ENCODE measurements at places on chromosomes 3 and 15.

- no peaks in the 10 kb centered on the region for H3K4me1 ChIP-seq
- peaks cover 40% of the 10 kb centered on the region for H3K36me3 ChIP-seq
- no peaks in the 10 kb centered on the region for H3K27me3 ChIP-seq
- DNase-seq: no peak
- no peak overlapping the region for H3K27ac ChIP-seq
- H3K4me3 ChIP-seq: no peak overlapping the region
These were observed 39.9 kb upstream of the PARL start for GRCh38 chr3:183924543-183924942.

DNA sequence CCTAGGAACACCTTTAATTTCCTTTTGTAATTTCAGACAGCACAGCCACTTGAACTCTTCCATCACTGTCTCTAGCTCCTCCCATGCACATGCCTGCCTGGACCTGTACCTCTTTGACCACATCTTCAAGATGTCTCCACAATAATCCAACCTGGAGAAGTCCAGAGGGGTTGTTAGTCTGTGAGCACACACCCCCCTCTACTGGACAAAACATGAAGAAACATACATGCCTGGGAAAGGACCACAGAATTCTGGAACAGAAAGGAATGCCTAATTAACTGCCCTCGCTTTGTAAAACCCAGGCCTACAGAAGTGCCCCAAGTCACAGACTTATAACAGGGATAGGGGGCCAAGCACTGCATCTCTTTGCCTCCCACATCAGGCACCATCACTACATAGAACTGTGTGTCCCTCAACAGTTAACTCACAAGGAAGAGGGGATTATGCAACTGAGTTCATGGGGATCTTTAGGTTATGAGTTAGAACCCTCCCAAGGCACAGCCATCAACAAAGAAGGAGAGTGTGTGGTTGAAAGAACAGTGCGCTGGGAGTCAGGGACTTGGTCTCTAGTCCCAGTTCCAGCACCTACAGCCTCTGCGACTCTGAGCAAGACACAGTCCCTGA lies 61.7 kb downstream of the FMN1 start:
- H3K4me1 ChIP-seq: peaks cover 33% of the 10 kb centered on the region
- peak overlapping the region; percentile 47 for H3K27ac ChIP-seq
- H3K36me3 ChIP-seq: peaks cover 1% of the 10 kb centered on the region
- H3K27me3 ChIP-seq: no peaks in the 10 kb centered on the region

- H3K4me1 ChIP-seq: peaks cover 3% of the 10 kb centered on the region
- H3K27me3 ChIP-seq: peaks cover 14% of the 10 kb centered on the region
- no peak for DNase-seq
- H3K4me3 ChIP-seq: no peak overlapping the region
- H3K27ac ChIP-seq: no peak overlapping the region
These were observed 11.6 kb upstream of the SLC6A20 start for GRCh38 chr3:45807681-45808540.

DNA sequence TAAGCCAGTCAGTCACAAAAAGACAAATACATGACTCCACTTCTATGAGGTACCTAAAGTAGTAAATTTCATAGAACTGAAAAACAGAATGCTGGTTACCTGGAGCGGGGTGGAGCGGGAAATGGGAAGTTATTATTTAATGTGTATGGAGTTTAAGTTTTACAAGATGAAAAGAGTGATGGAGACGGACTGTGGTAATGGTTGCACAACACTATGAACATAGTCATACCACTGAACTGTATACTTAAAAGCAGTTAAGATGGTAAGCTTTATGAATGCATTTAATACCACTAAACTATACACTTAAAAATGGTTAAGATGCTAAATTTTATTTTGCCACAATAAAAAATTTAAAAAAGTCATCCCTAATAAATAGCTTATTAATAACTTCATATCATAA lies 23.2 kb downstream of the SFMBT1 start:
- H3K4me1 ChIP-seq: peaks cover 6% of the 10 kb centered on the region
- no peaks in the 10 kb centered on the region for H3K36me3 ChIP-seq
- DNase-seq: no peak
- no peaks in the 10 kb centered on the region for H3K27me3 ChIP-seq
- H3K27ac ChIP-seq: no peak overlapping the region

- H3K4me3 ChIP-seq: no peak overlapping the region
- no peak for DNase-seq
- H3K27ac ChIP-seq: peak overlapping the region; percentile 71
- no peaks in the 10 kb centered on the region for H3K27me3 ChIP-seq
- no peaks in the 10 kb centered on the region for H3K36me3 ChIP-seq
- H3K4me1 ChIP-seq: peaks cover 34% of the 10 kb centered on the region
These were observed 26.5 kb downstream of the PPP2R3A start for GRCh38 chr3:135992072-135992471.

- H3K4me3 ChIP-seq: no peak overlapping the region
- DNase-seq: no peak
- H3K36me3 ChIP-seq: peaks cover 11% of the 10 kb centered on the region
- H3K27me3 ChIP-seq: no peaks in the 10 kb centered on the region
- H3K27ac ChIP-seq: no peak overlapping the region
These were observed 204.0 kb downstream of the OSBPL10 start for GRCh38 chr3:31777092-31777491.

DNA sequence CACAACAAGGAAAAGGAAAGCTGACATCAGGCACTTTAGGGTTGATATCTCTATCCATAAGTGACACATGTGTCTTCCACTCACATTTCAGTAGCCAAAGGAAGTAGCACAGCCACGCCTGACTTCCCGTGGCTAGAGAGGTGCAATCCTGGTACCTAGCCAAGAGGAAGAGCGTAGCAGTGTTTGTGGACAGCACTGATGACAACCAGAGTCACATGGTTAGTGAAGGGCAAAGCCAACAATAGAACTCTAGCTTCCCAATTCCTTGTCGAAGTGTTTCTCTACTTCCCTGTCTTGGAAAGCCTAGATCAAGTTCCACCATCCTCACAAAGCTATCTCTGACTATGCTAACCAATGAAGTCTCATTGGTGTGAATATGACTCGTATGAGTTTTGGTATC lies 189.2 kb downstream of the RSL24D1 start:
- no peaks in the 10 kb centered on the region for H3K36me3 ChIP-seq
- no peak overlapping the region for H3K4me3 ChIP-seq
- no peak overlapping the region for H3K27ac ChIP-seq

DNA sequence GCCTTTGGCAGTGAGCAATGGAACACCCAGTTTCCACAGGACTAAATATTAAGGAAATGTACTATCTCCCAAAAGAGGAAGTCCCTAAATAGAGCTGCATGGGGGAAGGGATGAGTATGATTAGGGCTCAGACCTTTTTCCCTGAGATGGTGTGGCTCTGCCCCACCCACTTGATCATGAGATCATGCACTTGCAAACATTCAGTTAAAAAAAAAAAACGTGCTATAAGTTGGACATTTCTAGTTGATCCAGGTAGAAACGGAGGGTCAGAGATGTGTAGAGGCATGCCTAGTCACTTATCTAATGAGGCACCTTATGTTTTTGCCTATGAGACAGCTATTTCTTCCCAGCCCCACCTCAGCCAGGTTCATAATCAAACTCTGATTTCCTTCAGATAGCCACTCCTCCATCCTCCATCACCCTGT lies 24.5 kb upstream of the SSR3 start:
- no peak overlapping the region for H3K4me3 ChIP-seq
- peaks cover 7% of the 10 kb centered on the region for H3K4me1 ChIP-seq
- no peak overlapping the region for H3K27ac ChIP-seq
- H3K27me3 ChIP-seq: no peaks in the 10 kb centered on the region
- H3K36me3 ChIP-seq: no peaks in the 10 kb centered on the region
- no peak for DNase-seq

- DNase-seq: no peak
- H3K27me3 ChIP-seq: peaks cover 2% of the 10 kb centered on the region
- no peaks in the 10 kb centered on the region for H3K36me3 ChIP-seq
- H3K4me1 ChIP-seq: peaks cover 27% of the 10 kb centered on the region
These were observed 2.7 kb upstream of the WNT5A start for GRCh38 chr3:55489798-55490132.

DNA sequence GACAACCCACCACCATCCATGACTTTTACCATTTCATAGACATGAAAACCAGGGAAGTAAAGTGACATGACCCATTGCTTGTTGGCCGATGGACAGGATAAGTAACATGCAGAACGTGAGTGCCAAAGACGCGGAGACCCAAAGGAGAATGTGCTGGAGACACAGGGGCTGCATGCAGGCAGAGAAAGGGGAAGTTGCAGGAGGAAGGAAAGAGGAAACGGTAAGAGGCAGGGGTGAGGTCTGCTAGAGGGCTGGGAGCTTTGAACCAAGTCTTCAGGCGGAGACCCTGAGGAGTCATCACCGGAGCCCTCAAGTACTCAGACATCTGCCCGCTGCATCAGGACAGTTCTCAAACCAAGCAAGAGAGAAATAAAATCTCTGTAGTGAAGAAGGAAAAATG lies 34.9 kb downstream of the MAGEF1 start:
- H3K4me3 ChIP-seq: no peak overlapping the region
- DNase-seq: no peak
- no peak overlapping the region for H3K27ac ChIP-seq
- peaks cover 12% of the 10 kb centered on the region for H3K27me3 ChIP-seq

DNA sequence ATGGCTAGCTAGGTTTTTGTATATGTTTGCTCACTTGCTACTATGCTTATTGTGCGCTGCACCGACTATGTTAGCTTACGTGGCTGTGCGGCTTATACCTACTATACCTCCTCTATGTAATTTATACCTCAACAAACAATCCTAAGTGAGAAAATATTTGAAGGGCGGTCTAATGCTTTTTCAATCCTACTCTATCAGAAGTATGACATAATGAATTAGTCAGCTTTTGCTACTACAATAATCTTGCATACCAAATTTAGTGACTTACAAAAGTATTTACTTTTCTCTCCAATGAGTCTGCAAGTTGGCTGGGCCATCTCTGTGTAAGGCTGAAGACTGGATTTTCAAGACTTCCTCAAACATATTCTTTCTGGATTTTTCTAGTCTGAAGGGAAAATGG lies 391.2 kb upstream of the NECTIN3 start:
- DNase-seq: no peak
- peaks cover 12% of the 10 kb centered on the region for H3K4me1 ChIP-seq
- no peaks in the 10 kb centered on the region for H3K27me3 ChIP-seq
- H3K4me3 ChIP-seq: no peak overlapping the region

DNA sequence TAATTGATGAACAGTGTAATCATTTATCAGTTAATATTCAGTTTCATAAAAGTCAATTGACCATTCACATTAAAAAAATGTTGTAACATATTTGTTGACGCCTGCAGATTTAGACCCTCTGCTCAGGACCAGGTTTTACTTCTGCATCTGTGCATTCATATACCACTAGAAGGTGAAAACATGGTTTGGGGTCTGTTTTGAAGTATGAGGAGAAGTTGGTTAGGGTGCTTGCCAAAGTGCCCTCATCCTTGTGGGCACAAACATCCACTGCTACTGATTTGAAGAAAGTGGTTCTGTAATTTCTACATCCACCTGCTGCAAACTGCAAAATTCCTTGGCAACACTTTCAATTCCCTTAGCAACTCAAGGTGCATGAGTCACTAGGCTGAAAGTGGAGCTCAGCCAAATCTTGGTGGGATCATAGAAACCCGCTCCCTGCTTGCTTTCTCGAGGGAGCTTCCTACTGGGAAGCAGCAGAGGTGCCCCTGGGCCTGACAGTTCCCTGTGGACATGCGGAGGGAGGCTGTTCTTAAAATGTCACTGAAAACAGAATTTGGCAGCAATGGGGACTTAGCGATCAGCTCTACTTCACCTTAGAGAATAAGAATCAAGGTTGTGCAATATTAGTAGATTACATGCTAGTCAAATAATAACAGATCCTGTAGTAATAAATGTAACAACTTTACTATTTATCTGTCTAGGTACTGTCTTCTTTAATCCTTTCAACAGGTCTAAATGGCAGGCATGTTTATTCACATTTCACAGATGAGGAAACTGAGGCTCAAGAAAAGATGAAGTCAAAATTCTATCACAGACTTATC lies 301.0 kb upstream of the TBL1XR1 start:
- H3K27ac ChIP-seq: peak overlapping the region; percentile 18
- DNase-seq: no peak
- H3K4me3 ChIP-seq: no peak overlapping the region
- peaks cover 16% of the 10 kb centered on the region for H3K4me1 ChIP-seq

DNA sequence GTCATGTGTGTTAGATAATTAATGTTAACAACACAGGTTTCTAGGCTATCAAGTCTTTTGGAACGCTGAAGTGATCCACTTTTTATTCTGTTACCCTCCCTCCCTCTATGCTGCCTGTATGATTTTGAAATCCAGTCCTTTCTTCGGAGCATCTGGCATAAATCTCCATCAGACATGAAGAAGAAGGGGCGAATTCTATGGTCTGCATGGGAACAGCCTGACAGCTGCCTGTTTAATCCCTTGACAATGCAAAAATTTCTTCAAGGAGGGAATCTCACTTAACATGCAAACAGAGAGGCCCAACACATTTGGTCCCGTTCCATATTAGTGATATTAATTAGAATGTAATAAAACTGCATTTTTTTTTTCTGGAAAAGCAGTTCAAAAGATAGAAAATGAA lies 145.2 kb downstream of the VGLL3 start:
- peak overlapping the region; percentile 17 for H3K27ac ChIP-seq
- H3K4me1 ChIP-seq: peaks cover 56% of the 10 kb centered on the region
- H3K4me3 ChIP-seq: no peak overlapping the region
- no peaks in the 10 kb centered on the region for H3K27me3 ChIP-seq
- H3K36me3 ChIP-seq: peaks cover 7% of the 10 kb centered on the region

DNA sequence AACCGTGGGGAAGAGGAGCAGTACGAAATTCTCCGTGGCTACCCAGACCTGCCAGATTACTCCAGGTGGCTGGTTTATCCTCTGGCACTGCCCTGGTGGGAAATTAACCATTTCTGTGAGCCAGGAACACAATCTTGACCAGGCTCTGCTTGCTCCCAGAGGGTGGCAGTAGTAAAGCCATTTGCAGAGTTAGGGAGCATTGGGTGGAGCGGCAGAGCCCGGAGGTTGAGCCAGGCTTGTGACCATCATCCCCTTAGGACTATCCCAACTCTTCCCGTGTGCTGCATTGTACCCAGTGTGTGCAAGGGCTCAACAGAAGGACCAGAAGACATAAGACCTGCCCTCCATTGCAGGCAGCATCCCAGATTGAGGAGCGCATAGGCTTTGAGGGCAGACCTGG lies 5.3 kb downstream of the KNG1 start:
- H3K4me3 ChIP-seq: no peak overlapping the region
- no peaks in the 10 kb centered on the region for H3K36me3 ChIP-seq
- H3K27ac ChIP-seq: no peak overlapping the region
- H3K27me3 ChIP-seq: peaks cover 41% of the 10 kb centered on the region
- no peak for DNase-seq
- no peaks in the 10 kb centered on the region for H3K4me1 ChIP-seq

GRCh38 chr3:110858549-110858948 lies 213.1 kb upstream of the NECTIN3 start:
- no peaks in the 10 kb centered on the region for H3K27me3 ChIP-seq
- no peak overlapping the region for H3K27ac ChIP-seq
- no peak for DNase-seq
- no peaks in the 10 kb centered on the region for H3K4me1 ChIP-seq
- H3K4me3 ChIP-seq: no peak overlapping the region

DNA sequence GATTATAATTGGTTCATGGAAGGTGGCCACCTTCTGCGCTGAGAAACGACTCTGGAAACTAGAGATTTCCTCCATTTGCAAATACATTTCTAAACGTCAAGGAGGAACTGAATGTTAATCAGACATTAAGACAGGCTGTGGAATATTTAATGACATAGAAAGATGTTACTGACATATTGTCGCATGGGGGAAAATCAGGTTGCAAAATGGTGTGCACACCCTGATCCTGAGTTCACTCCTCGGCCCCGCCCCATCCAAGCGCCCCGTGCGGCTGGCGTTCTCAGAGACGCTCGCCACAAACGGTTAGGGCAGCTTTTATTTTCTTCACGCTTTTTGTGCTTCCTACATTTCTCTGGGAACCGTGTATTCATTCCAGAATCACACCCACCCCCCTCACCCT lies 10.7 kb downstream of the H1-8 start:
- H3K27me3 ChIP-seq: no peaks in the 10 kb centered on the region
- H3K4me3 ChIP-seq: no peak overlapping the region
- DNase-seq: no peak

All from osteocyte (in vitro differentiated cells).